Peyer's patch (tissue), 4 donors: ENCODE measurements at places on chromosomes 1 and 21. TPM values are rescaled to one million over a fixed set of nuclear protein-coding genes. Genes with fewer than 3 reads are reported as not detected.

Gene ACTN2
- not detected for total RNA-seq

Gene RNF187
- 28.9 TPM for total RNA-seq

Gene HES5
- not detected for total RNA-seq

GRCh38 chr21:36646011-36646410, 52.9 kb upstream of the SIM2 start:
- DNase-seq, result no peak
- H3K4me3 ChIP-seq, result no peak overlapping the region
- H3K27ac ChIP-seq, result no peak overlapping the region
- no peaks in the 10 kb centered on the region for H3K27me3 ChIP-seq
- no peaks in the 10 kb centered on the region for H3K36me3 ChIP-seq

- no peak for DNase-seq
- H3K27ac ChIP-seq, result no peak overlapping the region
- no peak overlapping the region for H3K4me3 ChIP-seq
- H3K27me3 ChIP-seq, result no peaks in the 10 kb centered on the region
Observed at GRCh38 chr1:109060707-109061106, 15.1 kb downstream of the TAF13 start.
